ENCODE measurements at places on chromosomes 7 and 10.

DNA sequence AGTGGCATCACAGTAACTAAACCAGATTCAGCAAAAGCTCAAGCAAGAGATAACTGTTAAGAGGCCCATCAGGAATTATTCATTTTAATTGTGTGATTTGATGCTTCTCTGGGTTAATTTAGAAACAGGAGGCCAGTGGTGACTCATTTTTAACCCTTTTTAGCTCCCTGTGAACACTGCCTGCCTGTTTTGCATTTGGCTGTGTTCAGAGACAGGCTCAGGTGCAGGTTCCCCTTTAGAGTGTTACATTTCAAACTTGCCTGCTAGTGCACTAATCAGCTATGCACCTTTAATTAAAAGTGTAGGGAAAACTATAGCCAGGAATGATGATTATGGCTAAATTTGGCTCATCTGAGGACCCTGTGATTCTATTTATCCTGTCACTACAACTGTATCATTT, 6.5 kb downstream of the STAMBPL1 start:
- DNase-seq = no peak

- DNase-seq = no peak
Measured at GRCh38 chr7:132381742-132382472, 194.4 kb downstream of the PLXNA4 start.

GRCh38 chr7:158406364-158406763, 181.3 kb downstream of the PTPRN2 start:
- DNase-seq = no peak

DNA sequence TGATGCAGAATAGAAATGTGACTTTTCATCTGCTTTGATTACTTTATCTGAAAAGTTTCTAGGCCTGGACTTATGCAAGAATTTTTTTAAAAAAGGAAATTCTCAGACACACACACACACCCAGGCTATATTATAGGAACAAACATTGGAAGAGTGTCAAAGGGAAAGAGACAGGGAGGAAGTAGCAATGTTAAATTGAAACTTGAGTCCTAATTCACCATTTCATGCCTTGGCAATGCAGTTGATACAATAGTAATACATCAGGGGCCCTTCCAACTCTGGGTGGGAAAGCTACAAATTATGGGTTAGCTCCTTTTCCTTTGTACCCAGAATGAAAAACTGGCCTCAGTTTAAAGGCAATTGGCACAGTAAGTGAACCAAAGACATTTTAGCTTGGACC, 258.0 kb upstream of the LYZL1 start:
- DNase-seq = no peak

DNA sequence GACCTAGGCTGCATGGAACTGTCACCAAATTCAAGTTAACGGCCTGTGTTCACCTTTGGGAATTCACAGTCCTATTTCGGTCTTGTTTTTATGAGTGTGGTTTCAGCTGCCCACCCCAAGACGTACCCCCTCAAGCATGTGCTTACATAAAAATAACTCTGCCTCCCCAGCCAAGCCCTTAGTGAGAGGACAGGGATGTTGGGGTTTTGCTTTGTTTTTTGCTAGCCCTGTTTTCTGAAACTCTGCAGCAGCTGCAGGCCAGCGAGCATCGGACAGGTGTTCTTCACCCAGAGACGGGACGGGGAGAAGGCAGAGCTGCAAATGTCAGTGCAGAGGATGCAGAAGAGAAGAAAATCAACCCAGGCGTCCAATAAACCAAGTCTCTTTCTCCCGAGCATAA, 13.5 kb downstream of the CHST15 start:
- no peak for DNase-seq

- DNase-seq = no peak
Measured at GRCh38 chr10:93482145-93482834, at the start of gene MYOF. MYOF (minus strand) TSS chr10:93482334; CDS start chr10:93482194, 140 bp downstream.

GRCh38 chr7:41536873-41537665, 165.8 kb downstream of the INHBA start:
- DNase-seq = no peak

DNA sequence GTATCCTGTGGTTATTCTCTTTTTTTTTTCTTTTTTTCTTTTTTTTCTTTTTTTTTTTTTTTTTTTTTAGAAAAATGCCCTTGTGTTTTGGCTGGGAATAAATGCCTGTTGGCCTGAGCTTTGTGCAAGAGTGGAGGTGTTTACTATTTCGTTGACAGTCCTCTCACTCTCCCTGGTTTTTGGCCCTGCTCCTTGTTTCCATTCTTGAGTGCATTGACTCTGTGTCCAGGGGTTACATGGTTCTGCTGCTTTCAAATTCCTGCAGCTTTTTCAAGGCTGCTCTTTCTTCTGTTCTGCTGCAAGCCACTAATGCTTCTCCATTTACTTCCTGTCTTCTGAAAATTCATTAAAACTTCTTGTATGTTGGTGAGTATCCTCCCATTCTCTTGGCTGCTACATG, 59.7 kb upstream of the TBX20 start:
- no peak for DNase-seq

GRCh38 chr7:28161331-28161730, 19.3 kb downstream of the JAZF1 start:
- no peak for DNase-seq

- no peak for DNase-seq
Measured at GRCh38 chr7:2785071-2785500, 59.0 kb downstream of the GNA12 start.

GRCh38 chr7:100759357-100760171, 26.2 kb downstream of the ZAN start:
- DNase-seq = no peak

- no peak for DNase-seq
Measured at GRCh38 chr10:95214793-95215192, 20.8 kb downstream of the ACSM6 start.

DNA sequence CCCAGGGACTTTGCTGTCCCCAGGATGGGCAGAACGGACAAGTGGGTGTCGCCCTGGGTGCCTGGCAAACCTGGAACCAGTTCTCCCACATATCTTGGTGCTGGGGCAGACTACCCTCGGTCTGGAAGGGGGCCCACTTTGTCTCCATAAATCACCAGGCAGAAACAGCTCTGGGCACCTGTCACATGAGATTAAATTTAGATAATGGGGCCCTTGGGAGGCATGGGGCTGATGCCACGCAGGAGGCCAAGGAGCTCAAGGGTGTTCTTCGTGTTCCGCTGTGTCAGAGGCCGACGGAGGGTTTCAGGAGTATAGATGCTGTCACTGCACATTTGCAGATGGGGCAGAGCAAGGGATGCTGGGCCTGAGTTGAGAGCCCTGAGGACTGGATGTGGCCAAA, 72.7 kb downstream of the TMEM130 start:
- DNase-seq = no peak

DNA sequence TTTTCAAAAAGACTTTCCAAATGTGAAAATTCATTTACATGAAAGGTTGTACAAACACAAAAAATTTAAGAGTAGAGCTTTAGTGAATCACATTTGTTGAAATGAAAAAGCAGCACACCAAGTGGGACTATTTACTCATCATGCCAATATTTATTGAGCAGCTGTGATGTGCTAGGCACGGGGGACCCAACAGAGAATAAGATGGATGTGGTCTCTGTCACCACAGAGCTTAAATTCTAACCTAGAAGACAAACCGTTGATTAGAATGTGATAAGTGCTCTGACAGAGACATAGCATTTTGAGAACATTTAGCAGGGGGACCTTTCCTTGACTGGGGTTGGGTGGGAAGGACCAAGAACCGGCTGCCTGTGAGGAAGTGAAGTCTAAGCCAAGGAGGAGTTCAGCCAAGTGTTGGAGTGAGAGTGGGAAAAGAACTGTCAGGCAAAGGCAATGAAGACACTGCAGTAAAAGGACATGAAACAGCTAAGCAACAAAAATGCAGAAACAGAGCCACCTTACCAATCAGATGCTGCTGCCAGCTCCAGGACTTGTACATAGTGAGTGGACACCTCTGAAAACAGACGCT, 19.1 kb downstream of the ADAM12 start:
- no peak for DNase-seq

DNA sequence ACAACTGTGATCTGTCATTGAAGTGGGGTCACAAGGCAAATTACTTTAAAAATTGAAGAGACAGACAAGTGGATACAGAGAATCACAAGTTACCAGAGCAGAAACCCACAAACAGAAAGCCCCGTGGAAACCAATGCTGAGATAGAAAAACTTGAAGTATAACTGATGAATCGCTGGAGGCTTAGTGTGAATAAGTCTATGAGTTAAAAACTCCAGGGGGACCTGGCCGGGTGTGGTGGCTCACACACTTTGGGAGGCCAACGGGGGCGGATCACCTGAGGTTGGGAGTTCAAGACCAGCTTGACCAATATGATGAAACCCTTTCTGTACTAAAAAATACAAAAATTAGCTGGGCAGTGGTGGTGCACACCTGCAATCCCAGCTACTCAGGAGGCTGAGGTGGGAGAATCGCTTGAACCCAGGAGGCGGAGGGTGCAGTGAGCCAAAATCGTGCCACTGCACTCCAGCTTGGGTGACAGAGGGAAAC, 69.7 kb upstream of the ZNRF2 start:
- no peak for DNase-seq

DNA sequence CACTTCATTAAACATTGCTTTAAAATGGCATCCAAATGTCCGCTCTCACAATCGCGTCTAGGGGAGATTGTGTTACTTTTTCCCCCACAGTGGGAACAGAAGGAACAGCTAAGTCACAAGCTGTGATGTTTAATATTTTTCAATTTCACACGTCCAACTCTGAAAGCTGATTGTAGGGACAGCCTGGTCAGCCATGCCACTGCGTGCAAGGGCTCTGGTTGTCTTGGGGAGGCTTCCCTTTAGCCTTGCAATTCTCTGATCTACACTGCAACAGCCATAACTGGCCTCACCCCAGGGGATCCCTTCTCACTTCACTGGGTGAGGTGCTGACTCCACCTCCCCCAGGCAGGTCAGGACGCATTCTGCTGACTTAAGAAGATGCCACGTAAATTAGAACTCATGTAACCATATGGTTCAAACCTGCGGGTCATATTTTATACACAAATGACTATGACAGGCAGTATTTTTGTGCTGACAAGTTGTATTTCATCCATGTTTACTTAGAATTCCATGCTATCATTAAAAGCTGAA, 425.2 kb upstream of the NFE2L3 start:
- DNase-seq = no peak

- no peak for DNase-seq
Measured at GRCh38 chr10:3647074-3647473, 137.9 kb downstream of the KLF6 start.

GRCh38 chr7:40675741-40676140, 540.9 kb downstream of the SUGCT start:
- DNase-seq = no peak

DNA sequence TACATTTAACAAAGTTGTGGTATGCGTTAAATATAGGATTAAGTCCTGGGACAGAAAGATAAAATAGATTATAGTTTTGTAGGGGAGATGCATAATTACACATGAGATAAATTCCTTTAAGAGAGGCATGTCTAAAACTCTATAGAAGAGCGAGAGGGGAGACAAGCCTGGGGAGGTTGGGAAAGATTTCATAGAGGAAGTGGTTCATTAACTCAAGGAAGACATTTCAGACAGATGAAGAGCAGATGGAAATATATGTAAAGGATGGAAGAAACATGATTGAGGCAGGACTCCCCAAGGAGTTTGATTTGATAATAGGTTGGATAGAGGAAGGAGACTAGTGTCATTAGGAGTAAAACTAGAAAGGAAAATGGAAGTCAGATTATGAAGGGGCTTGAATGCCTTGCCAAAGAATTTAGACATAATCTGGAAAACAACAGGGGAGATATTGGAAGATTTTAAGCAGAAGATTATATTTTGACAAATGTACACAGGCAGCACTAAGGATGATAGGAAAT, 96.1 kb downstream of the PHTF2 start:
- DNase-seq = no peak

DNA sequence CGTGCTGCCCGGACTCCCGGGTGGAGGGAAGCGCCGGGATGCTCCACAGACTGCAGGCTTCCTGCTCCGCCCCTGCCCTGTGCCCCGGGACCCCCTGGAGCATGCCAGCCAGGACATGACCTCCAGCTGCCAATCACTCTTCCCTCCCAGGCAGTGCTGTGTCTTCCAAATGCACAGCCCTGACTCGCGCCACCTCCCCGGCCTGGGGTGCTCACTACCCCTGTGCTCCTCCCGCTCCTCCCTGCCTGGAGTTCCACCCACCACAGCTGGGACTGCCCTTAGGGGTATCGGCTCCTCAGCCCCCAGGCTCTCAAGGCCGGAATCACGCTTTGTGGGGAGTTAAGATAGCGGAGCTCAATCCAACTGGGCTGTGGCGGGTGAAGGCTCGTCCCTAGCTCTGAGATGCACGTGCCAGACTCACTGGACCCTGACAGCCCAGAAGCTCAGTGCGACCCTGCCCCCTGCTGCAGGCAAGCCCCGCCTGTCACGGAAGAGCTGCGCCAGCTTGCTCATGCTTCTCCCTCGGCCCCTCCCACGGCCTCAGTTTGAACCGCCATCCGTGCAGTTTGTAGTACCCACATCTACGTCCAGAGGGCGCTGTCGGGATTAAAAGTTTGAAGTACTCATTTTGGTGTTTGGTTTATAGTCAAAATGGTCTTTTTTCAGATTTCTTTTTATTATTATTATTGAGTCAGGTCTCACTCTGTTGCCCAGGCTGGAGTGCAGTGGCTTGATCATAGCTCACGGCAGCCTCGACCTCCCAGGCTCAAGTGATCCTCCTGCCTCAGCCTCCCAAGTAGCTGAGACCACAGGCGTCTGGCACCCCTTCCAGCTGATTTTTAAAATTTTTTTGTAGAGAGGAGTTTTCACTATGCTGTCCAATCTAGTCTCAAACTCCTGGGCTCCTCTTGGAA, 142.5 kb upstream of the TCERG1L start:
- peak; percentile 12 for DNase-seq

DNA sequence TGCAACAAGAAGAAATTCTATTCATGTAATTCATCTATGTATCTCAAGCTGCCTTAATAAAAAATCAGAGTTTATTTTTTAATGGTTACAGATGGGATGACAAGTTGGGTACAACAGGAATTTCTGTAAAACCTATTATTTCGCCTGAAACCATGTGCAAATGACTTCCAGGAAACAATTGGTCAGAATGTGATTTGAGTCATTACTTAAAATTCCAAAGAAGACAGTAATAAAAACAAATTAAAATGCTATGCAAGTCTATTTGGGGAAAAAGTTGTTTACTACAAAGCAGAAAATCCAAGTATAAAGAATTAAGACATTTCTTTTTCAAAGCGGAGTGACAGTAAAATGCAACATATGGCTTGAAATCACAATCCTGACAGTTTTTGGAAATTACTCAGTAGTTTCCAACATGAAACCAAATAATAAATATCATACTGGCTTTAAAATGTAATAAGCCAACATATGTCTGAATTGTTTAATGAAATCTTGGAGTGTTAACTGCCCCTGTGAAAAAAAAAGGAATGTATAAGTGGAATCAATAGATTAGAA, 41.5 kb upstream of the SEMA3C start:
- no peak for DNase-seq

- no peak for DNase-seq
Measured at GRCh38 chr7:15113752-15114151, 211.2 kb upstream of the DGKB start.

DNA sequence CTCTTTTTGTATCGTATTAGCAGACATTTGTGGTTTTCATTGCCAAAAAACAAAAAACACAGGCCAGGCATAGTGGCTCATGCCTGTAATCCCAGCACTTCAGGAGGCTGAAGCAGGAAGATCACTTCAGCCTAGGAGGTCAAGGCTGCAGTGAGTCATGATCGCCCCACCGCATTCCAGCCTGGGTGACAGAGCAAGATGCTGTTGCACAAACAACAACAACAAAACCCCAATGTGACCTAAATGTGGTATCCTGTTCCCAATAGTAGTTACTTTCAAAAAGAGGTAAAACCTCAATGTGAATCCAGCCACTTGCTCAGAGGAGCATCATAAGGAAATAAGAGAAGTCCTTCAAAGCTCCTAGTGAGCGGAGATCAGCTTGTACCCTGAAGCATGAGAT, 45.8 kb upstream of the SKAP2 start:
- DNase-seq = no peak

GRCh38 chr7:116525913-116526861, 1.4 kb downstream of the CAV1 start:
- DNase-seq = peak; percentile 30
